ENCODE measurements at places on chromosomes 5 and 9.
A peak's percentile ranks its signal among the peaks of the same experiment; 100 is the strongest.

- DNase-seq = no peak
Observed at GRCh38 chr5:119439140-119439631, 13.1 kb upstream of the HSD17B4 start.

DNA sequence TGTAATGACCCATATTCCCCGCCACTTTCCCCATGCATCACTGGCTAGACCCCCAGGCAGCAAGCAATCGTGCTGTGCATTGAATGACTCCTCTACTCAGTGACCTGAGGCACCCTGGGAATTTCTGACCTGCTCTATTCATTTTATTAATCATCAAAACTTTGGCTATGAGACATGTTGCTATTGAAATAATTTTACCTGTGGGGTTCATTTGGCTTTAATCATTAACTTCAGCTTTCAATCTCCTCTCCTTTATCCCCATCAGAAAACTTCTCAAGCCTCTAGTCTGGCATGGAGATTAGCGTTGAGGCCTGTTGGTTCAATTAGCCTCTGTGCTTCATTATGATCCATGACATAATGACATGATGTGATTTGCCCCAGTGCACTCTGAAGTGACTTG is 429.0 kb downstream of the ZNF608 start:
- DNase-seq = no peak

DNA sequence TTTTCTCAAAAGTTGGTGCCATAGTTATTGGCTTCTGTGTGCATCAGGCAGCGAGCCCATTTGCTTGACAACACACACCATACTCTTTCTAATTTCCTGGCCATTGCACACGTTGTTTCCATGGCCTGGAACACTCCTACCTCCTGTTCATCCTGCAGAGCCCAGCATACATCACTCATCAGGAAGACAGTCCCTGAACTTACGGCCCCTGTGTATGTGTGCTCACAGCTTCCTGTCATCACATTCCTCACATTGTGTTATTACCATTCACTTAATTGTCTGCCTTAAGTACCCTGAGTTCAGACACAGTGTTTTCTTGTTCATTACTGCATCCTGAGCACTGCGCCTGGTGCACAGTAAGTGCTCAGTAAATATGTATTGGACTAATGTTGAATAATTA is 355.9 kb downstream of the PRELID2 start:
- DNase-seq = no peak

DNA sequence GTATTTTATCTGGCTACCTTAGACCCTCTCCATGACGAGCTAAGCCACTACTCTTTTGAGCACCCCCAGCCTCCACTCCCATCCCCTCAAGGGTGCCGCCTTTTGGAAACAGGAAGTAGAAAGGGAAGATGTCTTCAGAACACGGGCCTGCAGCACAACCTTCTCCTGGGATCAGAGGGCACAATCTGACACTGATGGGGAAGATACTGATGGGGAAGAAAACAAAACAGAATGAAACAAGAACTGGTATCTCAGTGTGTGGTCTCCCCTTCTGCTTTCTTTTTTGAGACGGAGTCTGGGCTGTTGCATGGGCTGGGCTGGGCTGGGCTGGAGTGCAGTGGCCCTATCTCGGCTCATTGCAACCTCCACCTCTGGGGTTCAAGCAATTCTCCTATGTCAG is 539.7 kb upstream of the DAP start:
- DNase-seq = no peak

GRCh38 chr9:104923289-104923688 is 4.7 kb downstream of the ABCA1 start:
- DNase-seq = no peak

- DNase-seq = no peak
Observed at GRCh38 chr9:126457890-126458289, 131.3 kb downstream of the MVB12B start.

DNA sequence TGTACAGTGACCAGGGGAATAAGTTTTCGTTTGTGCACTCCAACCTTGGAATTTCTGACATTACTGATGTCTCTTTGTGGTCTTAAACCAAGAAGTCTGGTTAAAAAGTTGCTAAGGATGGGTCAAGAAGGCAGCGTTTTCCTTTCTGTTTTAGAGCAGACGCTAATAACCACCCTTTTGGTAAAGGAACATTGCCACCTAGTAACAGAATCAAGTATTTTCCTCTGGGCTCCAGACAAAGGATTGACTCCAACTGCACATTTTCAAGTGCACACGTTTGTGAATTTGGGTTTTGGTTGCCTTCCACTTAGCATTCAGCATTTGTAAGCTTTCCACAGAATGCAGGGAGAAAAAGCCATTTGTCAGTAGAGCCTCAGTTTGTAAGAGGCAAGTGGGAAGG is 22.2 kb upstream of the CEP78 start:
- no peak for DNase-seq

GRCh38 chr9:87498046-87498810 is 561 bp downstream of the DAPK1 start:
- peak; percentile 65 for DNase-seq

- no peak for DNase-seq
Observed at GRCh38 chr9:77085416-77085815, 66.0 kb downstream of the FOXB2 start.

DNA sequence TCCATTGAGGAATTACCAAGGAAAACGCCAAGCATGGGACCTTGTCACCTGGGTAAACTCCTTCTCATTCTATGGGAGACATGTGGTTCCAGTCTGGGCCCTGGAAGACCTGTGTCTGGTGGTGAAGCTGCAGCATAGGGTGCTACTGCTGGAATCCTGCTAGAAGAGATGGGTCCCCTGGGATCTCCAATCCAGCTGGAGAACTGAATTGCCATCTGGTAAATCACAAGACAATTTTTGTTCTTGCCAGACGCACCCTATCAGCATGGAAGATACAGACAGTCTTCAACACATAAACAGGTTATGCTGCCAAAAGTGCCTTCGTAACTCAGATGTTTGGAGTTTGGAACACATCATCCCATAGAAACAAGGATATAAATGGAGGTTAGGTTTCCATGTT is 424.0 kb upstream of the BRINP1 start:
- peak; percentile 51 for DNase-seq

DNA sequence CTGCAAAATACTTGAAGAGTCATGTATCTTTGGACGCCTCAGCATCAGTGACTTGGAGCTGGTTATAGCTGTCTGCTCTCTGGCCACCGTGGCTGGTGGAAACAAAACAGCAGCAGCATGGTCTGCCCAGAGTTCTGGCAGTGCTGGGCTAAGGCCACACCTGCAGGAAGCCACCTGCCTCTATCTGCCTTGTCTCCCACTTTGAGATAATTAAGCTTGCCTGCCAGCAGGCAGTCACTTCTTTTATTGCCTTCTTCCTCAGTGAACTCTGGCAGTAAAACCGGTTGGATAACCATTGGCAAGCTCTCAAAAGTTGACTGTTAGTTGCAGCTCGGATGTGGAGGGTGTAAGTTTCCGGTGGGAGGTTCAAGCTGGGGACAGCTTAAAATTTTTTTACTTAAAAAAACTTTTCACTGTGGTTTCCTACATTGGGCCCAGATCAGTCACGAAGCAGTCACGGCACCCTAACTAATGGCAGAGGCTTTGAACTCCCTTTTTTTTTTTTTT is 4.9 kb downstream of the SMIM3 start:
- no peak for DNase-seq

GRCh38 chr5:126309860-126310259 is 113.3 kb upstream of the GRAMD2B start:
- no peak for DNase-seq

DNA sequence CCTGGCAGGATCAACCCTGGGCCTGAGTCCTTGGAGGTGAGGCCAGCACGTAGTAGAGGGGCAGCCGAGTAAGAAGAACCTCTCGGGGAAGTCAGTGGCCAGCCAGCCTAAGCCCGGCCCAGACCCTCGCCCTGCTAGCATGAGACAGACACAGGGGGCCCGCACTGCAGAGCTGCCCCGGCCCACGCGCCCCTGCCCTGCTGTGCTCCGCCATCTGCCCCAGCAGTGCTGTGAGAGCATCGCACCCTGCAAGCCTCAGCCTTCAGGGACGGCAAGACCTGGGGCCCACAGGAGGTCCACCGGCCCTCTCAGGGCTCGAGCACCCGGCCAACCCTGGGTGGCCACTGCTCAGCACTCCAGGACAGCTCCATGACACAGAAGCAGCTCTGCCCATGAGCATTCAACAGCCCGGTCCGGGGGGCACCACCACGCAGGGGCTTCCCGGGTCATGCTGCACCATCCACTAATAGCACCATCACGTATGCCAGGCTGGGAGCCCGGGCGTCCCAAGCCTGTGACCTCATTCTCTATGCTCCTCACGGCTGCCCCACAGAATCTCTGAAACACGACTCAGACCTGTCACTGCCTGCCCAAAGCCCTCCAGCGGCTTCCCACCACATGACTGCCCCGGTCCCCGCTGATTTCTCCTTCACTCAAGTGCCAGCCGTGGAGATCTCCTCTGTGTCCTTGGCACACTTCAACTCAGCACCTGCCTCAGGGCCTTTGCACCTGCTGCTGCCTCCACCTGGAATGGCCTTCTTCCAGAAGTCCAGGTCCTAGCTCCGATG is 38.1 kb downstream of the ADAMTS2 start:
- no peak for DNase-seq

DNA sequence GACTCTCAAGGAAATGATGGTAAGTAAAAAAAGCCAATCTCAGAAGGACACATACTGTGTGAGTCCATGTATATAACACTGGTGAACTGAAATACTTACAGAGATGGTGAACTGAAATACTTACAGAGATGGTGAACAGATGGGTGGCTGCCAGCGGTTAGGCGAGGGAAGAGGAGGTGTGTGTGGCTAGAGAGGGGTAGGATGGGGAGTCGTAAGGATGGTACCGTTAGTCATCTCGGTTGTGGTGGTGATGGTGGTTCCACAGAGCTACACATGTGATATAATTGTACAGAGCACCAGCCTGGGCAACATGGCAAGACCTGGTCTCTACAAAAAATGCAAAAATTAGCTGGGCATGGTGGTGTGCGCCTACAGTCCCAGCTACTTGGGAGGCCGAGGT is 113.6 kb upstream of the RAPGEF1 start:
- DNase-seq = no peak

DNA sequence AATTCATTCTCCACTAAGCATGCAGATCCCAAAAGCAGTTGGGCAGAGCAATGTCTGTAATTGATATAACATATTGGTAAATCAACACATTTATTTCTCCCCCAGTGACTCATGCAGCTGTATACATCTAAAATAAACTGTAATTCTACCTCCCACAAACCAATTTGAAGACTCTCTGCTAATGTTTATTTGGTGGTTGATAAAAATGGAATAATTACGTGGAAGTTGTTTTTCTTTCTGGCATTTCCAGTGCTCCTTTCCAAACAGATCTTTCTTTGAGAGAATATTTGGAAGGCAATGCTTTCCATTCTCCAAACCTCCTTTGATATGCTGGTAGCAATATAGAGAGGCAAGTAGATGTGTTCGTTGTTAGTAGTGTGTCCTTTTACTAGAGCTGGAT is 194.7 kb downstream of the CHSY3 start:
- DNase-seq = no peak

DNA sequence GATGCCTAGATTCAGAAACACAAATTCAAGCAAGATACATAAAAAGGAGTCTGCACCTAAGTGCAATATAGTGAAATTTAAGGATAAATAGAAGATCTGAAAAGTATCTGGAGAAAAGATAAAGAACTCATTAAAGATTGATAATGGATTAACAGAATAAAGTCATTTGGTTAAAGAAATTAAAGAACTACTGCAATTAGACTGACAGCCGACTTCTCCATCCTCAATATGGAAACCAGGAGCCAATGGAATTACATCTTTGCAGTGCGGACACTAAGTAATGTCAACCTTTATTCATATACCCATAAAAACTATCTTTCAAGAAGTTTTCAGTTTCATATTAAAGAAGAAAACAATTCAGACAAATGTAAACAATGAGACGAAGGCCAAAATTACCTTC is 81.0 kb downstream of the MRPL36 start:
- no peak for DNase-seq

DNA sequence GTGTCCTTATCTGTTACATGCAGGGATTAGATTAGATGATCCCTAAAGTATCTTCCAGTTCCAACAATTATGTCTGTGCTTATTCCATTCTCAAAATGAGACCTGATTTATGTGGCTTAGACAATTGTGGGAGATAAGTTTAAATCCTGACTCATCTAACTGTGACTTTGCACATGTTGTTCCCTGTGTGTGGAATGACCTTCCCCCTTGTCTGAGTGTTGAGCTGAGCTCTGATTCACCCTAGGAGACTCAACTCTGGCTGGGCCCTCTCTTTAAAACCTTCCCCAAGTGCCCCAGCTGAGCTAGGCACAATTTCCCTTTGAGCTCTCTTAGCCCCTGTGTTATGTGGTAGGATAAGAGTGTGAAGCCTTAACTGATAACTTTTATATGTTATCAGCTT is 118.9 kb upstream of the ELL2 start:
- DNase-seq = no peak

DNA sequence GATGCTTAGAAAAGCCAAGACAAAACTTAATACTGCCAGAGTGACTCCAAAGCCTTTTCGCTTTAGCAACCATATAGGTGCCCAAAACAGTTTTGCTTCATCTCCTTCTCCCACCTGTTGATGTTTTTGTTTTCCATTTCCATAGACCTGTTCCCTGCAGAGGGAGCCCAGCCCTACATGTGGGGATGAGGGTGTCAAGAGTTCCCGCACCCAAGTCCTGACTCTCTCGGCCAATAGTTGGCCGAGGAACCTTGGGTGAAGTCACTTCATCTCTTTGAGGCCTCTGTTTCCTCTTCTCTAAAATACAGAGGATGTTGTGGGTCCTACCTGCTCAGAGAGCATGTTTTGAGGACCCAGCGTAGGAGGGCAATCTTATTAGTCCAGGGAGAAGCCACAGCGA is 38.5 kb upstream of the LCP2 start:
- no peak for DNase-seq

- no peak for DNase-seq
Observed at GRCh38 chr9:91710158-91710557, 239.9 kb downstream of the ROR2 start.

DNA sequence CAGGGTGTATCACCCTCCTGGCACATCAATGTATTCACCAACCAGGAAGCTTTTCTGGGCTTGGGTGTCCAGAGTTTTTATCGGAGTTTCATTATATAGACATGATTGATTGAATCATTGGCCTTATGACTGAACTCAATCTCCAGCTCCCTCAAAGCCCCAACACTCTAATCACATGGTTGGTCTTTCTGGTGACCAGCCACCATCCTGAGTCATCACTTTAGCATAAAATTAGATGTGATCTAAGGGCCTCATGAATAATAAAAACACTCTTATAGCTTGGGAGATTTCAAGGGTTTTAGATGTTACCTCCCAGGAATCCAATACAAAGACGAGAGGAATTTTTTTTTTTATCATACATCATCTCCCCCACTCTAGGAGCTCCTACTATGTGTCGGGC is 7.7 kb upstream of the PBX3 start:
- no peak for DNase-seq

- no peak for DNase-seq
Observed at GRCh38 chr9:69931340-69931739, 110.7 kb downstream of the CFAP95 start.

DNA sequence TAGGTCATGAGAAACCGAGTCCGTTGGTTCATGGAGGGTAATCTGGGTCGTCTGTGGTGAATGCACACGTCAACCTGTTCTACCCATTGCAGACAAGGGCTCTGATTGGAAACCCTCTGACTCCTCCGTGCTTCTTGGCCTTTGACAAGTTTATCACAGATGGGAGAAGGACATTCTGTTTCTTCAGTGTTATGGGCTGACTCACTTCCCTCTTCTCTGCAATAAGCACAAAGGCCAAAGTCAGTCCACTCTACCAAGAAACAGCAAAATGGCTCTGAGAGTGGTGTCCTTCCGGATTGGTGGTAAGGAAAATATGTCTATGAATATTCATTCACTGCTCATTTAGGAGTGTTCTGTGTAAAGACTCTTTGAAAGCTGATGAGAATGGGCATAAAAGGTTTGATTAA is 89.3 kb downstream of the FEM1C start:
- DNase-seq = no peak

All from testis (tissue), 5 donors.